ENCODE measurements at places on chromosomes 3 and 15. TPM values are rescaled to one million over a fixed set of nuclear protein-coding genes. Genes with fewer than 3 reads are reported as not detected.

Gene SLC2A2
- polyA plus RNA-seq, result not detected

Gene ADGRG7
- not detected for polyA plus RNA-seq

Gene OXSM
- 6.7 TPM for polyA plus RNA-seq

Gene SEMA5B
- polyA plus RNA-seq, result 3.8 TPM

Gene MOBP
- polyA plus RNA-seq, result not detected

Gene MESP2
- polyA plus RNA-seq, result not detected

Gene CELF6
- polyA plus RNA-seq, result 68.6 TPM
